ENCODE measurements at places on chromosomes 16 and 17.

DNA sequence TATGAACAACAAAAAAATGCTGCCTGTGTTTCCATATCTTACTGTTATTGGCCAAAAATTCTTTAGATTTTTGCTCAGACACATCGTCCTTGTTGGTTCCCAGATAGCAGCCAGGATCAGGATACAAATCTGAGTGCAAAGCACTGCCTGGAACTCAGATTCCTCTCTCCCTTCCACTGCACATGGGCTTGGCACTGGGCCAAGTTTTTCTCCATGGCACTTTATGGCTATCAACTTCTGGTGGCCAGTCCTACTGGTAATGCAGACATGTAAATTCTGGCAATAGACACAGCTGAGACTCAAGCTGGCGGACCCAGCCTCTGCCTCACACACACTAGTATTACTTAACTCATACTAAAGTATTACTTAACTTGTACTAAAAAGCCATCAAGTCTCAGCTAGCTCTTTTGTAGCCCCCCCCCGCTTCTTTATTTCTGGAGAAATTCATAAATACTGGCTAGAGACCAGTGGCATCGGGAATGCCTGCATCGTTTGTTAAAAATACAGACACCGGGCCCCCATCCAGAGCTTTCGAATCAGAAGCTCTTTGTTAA, 181.2 kb upstream of the COX10 start:
- no peak for DNase-seq

DNA sequence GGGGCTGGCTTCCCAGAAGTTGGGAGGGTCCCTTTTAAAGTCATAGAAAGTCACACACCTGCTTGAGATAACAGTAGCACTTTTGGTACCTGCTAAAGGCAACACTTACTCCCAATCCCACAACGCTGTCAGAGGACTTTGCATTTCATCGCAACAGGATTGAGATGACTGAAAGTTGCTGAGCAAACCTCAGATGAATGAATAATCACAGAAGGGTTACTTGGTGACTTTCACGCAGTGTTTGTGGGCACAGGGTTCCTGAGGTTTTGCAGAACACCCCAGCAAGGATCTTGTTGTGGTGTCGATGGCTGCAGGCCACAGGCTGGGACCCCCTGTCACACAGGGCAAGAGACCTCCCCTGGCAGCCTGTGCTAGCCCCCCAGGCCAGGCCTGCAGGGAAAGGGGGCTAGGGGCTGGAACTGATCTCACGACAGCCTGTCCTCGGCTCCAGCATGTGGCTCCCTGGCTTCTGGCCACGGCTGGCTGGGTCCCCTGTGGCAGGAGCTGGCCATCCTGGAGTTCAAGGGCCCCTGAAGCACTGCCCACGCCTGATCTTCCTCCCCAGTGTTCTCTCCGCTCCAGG, 79.4 kb upstream of the CBX4 start:
- DNase-seq, result no peak

DNA sequence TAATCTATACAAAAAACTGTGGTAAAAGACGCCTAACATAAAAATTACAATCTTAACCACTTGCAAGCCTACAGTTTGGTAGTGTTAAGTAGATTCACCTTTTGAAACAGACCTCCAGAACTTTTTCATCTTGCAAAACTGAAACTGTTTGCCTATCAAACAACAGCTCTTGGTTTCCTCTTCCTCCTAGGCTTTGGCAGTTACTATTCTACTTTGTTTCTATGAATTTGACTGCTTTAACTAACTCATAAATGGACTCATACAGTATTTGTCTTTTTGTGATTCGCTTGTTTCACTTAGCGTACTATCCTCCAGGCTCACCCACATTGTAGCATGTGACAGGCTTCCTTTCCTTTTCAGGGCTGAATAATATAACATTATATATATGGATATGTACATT, 97.0 kb downstream of the PRKCA start:
- DNase-seq, result no peak

DNA sequence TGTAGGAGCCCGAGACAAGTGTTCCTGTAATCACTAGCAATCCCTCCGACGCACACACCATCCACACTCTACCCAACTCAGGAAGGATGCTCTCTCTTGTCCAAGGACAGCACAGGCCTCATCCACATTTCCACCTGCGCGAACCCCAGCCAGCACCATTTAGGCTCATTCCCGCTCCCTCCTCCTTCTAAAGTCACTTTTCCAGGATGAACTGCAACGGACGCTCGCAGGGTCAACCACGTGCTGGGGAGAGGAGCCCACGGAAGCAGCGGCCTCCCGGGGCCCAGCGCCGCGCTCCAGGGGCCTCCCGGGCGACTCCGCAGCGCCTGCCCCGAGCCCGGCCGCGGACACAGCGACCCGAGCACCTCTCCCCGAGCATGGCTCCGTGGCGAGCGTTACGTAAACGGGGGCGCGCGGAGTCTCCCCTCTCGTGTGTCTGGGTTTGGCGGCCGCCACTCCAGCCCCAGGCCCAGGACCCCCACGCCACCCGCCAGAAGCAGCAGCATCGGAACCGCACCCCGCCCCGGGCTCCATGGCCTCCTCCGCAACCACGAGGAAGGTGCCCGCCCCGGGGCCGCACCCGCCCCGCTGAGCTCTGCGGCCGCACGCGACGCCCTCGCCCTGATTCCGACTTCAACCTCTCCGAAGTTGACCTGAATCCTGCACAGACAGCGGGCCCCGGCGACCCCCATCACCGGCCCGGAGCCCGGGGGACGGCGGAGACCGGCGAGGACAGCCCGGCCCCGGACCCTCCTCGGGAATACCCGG, 668 bp downstream of the USP36 start:
- peak; percentile 50 for DNase-seq

DNA sequence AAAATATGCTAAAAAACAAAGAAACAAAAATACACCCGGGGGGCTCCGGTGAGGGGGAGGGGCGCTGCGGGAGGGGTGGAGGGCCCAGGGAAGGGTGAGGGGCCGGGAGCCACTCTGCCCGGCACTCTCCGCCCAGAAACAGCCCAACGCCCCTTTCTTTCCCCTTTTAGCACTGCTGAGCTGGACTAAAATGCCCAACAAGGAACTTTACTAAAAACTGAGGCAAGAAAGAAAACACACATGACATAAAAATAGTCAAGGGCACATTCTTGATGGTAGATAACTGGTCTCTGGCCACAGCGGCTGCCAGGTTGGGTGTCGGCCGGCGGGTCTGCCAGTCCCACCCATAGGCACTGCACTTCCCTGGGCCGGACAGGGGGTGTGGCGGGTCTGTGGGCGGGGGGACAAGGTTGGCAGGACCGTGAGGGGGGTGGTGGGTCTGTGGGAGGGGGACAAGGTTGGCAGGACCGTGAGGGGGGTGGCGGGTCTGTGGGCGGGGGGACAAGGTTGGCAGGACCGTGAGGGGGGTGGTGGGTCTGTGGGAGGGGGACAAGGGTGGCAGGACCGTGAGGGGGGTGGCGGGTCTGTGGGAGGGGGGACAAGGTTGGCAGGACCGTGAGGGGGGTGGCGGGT, 20.9 kb downstream of the METRNL start:
- DNase-seq, result no peak

DNA sequence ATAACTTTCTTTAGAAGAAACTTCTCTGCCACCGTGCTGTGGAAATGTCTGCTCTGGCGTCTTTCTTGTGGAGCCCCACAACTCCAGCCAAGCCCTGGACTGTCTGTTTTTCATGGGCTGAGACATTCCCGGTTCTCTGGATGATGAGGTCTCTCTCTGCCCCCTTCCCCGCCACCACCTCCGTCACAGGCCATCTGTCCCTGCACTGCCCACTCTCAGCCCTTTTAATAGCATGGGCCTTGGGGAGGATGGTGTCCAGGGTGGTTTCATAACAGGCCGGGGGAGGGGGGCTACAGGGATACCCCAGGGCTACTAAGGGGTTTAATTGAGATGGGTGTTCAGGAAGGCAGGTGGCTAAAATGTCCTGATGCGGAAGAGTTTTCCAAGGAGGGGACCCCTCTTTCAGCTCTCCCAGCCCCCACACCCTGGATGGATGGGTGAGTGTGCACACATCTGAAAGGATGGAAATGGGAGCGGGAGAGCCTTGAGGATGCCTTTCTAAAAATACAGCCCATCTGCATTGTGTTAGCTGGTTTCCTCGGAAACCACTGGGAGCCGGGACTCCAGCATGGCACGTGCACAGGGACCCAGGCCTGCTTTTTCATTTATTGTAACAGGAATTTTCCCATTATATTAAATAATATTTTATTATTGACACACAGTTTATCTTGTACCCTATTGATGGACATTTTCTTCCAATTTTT, 14.6 kb upstream of the NDRG4 start:
- DNase-seq, result no peak

DNA sequence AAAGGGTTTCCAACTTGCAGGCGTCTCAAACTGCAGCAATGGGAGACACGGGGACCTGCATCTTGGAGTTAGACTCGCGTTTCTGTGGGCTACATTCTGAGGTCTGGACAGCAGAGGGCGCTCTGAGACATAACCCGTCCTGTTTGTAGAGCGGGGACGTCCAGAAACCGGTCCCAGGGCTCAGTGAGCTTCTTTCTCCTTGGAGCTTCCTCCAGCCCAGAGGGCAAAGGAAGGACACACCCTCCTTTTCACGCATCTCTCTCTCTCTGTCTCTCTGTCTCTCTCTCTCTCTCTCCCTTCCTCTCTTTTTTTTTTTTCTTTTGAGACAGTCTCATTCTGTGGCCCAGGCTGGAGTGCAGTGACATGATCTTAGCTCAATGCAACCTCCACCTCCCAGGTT, 19.8 kb downstream of the COX4I1 start:
- DNase-seq, result peak; percentile 91

DNA sequence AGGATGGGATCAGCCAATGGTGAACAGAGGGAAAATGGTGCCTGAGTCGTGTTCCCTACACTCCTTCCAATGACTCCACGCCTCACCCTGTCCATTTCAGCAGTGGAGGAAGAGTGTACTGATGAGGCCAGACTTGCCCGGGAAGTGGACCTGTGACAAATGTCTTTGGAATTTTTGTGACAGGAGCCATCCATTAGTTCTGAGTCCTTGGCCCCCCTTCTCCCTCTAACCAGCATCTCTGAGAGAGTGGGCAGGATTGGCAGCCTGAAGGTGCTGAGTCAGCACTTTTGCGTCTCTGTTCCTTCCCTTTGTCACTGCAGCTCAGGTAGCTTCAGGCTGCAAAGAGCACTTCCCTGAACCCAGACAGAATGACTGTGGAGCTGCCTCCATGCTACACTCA, 30.8 kb downstream of the BEAN1 start:
- DNase-seq, result no peak

DNA sequence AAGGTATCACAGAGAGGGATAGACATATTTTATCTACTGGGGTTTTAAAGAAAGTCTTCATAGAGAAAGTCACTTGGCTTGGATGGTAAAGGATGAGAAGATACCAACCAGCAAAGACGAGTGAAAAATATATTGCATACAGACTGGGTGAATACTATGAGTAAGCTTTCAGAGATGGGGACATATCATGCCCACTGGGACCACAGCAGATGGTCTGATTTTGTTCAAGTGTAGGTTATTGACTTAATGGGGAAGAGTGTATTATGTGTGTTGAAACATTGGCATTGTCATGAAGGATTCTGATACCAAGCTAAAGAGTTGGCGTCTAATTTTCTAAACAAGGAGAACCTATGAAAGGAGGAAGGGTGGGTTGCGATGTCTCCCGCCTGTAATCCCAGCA, 13.8 kb upstream of the MMD start:
- DNase-seq, result no peak

GRCh38 chr16:80665356-80665755, 124.6 kb downstream of the DYNLRB2 start:
- no peak for DNase-seq

DNA sequence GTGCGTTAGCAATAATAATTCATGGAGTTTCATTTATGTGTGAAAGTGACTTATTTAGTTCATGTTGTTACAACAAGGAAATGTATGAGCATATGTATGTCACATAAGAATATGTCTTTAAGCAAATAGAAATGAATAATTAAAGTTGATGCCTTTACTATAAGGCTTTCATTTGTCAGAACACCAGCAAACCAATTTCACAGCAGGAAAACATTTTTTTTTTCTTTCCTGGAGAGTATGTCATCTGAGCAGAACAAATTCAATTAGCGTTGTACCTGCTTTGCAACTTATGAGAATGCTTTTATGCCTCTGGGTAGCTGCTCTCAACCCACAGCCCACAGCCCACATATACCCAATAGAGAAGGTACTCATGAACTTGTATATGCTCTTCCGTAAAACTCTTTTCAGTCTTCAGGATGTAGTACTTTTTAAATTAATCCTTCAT, 26.3 kb upstream of the APOH start:
- DNase-seq, result no peak

DNA sequence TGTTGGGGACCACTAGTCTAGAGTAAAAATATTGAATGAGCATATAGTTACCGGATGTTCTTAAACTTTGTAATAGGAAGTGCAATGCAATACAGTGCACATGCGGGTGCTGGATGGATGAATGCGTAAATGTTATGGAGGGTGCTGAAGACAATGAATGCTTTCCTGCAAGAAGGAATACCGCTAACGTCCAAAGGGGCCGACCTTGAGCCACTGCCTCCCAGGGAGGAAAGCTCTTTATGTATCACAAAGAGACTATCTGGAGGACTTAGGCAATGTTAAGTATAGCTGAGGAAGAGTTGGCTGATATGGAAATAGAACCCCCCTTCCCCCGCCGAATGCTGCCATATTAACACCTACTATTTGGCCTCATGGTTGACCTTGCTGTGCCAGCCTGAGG, 27.5 kb upstream of the SHCBP1 start:
- no peak for DNase-seq

GRCh38 chr16:72191551-72191950, 19.6 kb upstream of the PMFBP1 start:
- DNase-seq, result no peak

GRCh38 chr17:65886315-65887245, 305.4 kb downstream of the CEP112 start:
- no peak for DNase-seq

- peak; percentile 29 for DNase-seq
These were observed 4.6 kb downstream of the GAS2L2 start for GRCh38 chr17:35748341-35748841.

GRCh38 chr17:59357219-59357697, 25.8 kb downstream of the YPEL2 start:
- DNase-seq, result no peak

- peak; percentile 62 for DNase-seq
These were observed 64.2 kb downstream of the PITPNC1 start for GRCh38 chr17:67441052-67441895.

GRCh38 chr17:46805771-46806170, 12.7 kb downstream of the WNT3 start:
- DNase-seq, result no peak

GRCh38 chr17:63682981-63683380, 16.9 kb downstream of the LIMD2 start:
- no peak for DNase-seq

DNA sequence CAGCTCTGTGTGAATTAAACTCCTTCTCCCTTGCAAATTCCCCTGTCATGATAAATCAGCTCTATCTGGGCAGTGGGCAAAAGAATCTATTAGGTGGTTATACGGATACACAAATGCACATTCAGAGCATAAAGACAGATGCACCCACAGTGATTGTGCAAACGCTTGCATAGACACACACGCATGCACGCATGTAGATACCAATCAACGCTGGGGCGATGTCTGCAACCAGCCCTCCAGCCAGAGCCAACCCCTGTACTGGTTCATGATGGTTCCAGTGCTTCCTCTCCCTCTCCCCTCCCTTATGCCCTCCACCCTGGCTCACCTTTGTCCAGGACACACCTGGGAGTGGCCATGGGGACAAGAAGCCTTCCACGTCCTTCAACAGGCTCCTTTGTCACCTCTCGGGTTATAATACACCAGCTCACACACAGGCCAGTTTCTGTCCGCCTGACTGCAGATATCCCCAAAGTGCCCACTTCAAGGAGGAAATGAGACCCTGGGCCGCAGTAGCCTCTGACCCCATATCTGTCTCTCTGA, 33.1 kb upstream of the SNN start:
- no peak for DNase-seq

- DNase-seq, result no peak
These were observed 520.5 kb downstream of the CDH13 start for GRCh38 chr16:83147244-83147643.

Data from activated naive CD8-positive, alpha-beta T cell treated with anti-CD3 and anti-CD28 coated beads, Interleukin-2, amount 50 U/mL, for 24 hours (primary cell).